Cortex of kidney (tissue), 1 donor: ENCODE measurements at places on chromosomes 5 and 9.

DNA sequence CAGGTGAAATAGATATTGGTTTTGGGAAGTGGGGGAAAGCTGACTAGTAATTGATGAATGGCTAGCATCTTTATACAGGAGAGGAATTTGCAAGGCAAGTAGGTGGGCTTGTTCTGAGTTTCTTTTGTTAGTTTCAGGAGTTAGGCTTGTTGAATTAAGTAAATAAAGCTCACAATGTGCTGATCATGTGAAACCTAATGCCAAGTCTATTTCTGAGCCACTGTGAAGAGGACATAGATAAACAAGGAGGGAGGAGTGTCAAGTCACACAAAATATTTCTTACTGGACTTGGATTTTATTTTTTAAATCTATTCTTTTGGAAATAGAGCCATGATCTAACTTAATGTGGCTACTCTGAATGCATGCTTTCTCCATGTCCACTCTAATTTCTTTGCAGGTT, 19.9 kb downstream of the GDA start:
- no peak for DNase-seq

- DNase-seq = no peak
Measured at GRCh38 chr9:70835323-70835722, 286.1 kb downstream of the TRPM3 start.

GRCh38 chr9:103700195-103700962, 393.7 kb upstream of the SMC2 start:
- no peak for DNase-seq

- DNase-seq = no peak
Measured at GRCh38 chr5:178991190-178992145, 3.7 kb downstream of the GRM6 start.

GRCh38 chr5:7844901-7845300, 6.0 kb downstream of the CFAP90 start:
- DNase-seq = no peak

DNA sequence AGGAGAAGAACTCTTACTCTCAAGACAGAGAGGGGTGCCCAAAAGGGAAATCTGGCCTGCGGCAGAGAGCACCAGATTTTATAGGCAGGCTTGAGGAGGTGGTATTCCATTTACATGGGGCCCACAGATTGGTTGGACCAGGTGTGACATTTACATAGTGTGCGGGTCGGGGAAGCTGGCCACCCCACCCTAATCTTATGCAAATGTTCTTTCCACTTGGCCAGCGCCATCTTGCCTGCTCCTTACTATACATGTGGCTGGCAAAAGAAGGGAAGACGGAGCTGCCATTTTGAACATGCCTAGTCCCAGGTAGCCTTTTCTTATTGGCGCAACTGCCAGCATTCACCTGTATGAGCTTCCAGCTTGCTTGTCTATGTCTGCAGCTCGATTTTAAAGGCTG, 34.8 kb downstream of the PLEKHG4B start:
- DNase-seq = no peak

DNA sequence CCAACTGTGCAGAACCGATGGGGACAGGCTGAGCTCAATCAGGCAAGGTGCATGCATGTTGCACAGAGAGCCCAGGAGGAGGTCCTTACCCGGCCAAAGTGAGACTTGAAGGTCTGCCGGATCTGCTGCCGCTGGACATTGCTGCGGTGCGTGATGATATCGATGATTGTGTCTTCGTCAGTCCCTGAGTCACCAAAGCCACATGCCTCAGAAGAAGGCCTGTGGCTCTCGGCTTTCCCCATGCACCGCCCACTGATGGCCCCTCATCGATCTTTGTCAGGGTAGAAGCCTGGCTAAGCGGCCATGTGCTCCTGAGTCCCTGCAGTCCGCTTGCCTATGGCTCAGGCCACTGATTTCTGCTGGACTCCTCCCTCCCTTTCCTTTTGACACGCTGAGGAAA, 34.8 kb downstream of the ANXA6 start:
- no peak for DNase-seq

- no peak for DNase-seq
Measured at GRCh38 chr5:103224118-103224893, 34.3 kb upstream of the MACIR start.

- DNase-seq = no peak
Measured at GRCh38 chr9:124008303-124008693, 3.3 kb upstream of the LHX2 start.

DNA sequence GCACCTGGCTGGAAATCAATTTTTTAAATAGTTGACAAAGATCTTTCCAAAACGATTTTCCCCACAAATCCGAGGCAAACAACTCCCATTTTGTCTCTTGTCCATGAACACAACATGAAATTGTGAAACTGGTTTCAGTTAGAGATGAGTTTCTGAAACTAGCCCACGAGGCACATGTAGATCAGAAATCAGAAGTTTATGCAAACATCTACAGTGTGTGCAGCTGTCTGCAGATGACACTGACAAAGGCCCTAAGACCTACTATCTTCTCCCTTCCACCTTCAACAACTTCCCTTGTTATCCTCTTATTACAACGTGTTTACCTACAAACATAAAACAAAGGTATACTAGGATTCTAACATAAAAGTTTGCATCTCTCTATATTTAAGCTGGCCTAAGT, 183.3 kb downstream of the DIRAS2 start:
- no peak for DNase-seq

GRCh38 chr5:146825033-146825432, 53.5 kb downstream of the PPP2R2B start:
- DNase-seq = no peak

DNA sequence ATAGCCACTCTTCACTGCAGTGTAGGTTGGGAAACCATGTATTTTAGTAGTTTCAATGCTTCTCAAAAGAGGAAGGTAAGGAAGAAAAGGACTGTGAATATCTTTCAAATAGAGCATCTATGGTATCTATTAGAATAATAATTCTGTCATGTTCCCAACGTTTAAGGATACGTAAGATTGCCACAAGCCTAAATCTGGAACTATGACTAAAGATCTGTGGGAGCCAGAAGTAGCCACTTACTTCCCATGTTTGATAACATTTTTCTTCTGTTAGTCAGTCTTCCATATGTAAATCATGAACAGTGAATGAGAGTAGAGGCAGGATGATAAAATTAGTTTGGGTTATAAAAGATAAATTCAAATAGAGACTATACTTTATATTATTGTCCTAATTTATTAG, 16.3 kb upstream of the MROH2B start:
- DNase-seq = no peak

GRCh38 chr5:172311026-172311425, 27.5 kb upstream of the UBTD2 start:
- no peak for DNase-seq

- no peak for DNase-seq
Measured at GRCh38 chr5:34915856-34916192, 313 bp downstream of the BRIX1 start.

DNA sequence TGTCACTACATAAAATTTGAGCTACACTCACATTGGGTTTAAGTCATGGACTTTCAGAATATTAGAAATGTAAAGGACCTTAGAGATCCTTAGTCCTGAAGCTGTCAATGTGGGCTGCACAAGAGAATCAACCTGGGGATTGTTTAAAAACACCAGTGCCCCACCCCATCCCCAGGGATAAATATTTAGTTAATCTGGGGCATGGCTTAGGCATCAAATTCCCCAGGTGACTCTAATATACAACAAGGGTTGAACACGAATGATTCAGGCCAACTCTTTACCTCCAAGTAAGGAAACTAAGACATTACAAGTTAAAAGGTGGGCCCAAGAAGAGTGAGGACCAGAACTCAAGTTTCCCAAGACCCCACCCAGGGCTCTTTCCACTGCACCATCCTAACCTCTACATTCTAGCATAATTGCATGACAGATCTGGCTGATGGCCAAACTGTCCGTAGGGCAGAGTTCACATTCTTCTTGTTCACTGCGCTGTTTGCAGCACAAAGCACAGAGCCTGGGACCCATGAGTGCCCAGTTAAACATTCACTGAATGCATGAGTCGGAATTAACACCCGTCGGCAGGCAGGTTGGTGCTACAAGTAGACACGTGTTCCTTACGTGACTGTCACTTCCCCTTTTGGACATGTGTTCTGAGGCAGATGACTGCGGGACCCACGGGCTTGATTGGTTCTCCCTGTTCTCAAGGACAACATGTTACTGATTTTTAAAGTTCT, 25.2 kb downstream of the CYFIP2 start:
- DNase-seq = no peak

GRCh38 chr5:92401492-92401891, 1018.4 kb upstream of the ARRDC3 start:
- DNase-seq = no peak

DNA sequence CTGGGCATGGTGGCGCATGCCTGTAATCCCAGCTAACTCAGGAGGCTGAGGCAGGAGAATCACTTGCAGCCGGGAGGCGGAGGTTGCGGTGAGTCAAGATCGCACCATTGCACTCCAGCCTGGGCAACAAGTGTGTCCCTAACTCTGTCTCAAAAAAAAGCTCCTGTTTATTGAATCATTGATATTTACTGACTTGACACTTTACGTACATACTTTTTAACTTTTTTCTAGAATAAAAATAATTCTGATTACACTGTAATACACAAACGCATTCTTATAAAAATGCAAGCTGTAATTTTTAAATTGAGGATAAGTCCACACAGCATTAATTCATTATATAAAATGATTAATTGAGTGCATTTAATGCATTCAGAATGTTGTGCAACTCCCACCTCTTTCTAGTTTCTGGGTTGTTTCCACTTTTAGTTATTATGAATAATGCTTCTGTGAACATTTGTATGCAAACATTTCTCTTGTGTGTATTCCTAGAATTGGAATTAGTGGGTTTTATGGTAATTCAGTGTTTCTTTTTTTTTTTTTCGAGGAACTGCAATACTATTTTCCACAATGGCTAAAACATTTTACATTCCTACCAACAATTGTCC, 15.7 kb downstream of the ERCC6L2 start:
- no peak for DNase-seq

- no peak for DNase-seq
Measured at GRCh38 chr9:72304538-72304937, 60.5 kb downstream of the ZFAND5 start.

DNA sequence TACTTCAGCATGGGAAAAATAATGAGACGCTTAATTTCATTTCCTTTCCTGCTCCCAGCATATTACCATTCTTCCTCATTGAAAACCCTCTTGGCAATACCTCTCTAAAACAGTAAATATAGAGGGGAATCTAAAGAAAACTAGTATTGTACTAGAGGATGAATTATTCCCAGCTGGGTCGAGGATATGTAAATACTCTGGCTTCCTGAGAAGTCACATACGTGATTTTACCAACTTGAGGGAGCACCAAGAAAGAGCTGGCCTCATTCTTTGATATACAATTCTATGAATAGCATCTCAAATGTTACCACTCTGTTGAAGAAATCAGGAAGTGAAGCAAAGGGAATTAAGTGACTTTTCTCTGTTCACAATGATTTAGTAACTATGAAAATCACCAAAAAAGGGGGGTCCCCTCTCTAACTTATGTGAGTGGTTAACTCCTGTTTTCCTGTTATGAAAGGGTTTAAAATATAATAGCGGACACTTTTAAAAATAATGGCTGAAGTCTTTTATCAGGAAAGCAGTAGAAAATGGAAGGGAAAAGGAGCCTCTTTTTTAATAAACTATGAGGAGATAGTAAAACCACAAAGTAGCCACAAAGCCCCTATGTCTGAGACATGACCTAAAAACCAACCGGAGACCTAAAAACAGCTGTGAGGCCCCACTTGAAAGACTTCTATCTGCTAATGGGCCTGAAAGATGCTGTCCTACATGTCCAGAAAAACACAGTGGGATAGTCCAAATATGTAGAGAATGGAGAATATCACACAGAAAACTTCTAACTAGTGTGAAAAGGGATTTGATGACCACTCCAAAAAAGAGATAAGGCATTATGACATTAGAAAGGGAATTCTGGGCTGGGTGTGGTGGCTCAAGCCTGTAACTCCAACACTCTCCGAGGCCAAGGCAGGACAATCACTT, 42.6 kb downstream of the LPAR1 start:
- no peak for DNase-seq

GRCh38 chr9:93318480-93318879, 133.0 kb upstream of the FAM120A start:
- no peak for DNase-seq

DNA sequence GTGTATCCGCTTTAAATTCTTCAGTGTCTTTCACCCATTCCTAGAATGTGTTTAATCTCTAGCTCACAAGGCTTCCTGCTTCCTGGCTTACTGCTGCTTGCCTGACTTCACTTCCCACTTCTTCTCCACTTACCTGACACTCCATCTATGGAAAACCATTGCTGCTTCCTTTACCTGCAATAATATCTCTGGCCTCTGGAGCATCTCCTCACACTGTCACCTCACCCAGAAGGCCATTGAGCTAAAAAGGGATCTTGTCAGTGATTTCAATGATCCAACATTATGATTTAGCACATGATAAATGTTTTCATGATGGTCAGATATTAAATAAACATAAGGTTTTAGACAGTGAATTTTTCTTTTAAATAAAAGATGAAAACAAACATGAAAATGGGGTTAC, 281.1 kb downstream of the MRPS30 start:
- no peak for DNase-seq

DNA sequence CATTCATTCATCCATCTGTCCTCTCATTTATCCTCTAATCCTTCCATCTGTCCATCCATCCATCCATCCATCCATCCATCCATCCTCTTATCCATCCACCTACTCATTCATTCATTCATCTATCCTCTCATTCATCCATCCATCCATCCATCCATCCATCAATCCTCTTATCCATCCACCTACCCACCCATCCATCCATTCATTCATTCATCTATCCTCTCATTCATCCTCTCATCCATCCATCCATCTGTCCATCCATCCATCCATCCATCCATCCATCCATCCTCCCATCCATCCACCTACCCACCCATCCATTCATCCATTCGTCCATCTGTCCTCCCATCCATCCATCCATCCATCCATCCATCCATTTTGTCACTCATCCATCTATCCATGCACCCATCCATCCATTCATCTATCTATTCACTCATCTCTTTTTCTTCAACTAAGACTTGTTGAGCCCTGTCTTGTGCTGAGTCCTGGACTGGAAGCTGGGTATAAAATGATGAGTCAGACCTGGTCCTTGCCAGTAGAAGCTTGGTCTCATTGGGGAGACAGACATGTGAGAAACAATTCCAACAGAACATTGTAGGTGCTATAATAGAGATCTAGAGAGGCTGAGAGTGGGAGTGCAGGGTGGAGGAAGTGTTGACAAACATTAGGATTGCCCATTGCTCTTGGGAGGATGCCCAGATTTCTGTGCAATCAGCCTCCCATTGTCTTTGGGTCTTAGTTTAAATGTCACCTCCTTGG, 55.0 kb upstream of the IER5L start:
- DNase-seq = no peak

- no peak for DNase-seq
Measured at GRCh38 chr5:154756009-154756867, 1.1 kb downstream of the LARP1 start.

DNA sequence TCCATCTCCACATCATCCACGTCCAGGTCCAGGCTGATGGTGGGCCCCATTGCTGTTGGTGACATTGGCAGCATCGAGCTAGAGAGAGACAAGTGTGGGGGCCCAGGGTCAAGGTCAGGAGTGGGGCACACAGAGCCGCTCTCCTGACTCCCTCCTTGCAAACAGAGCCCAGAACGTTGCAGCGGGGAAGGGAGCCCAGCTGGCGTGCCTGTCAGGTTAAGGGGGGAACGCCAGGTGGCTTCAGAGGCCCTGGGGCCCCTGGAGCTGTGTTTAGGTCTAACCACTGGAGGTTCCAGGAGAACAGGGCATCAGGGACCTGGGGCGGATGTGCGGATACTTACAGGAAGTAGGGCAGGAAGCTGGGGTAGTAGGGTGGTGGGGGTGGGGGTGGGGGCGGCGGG, 7.5 kb downstream of the RNF44 start:
- DNase-seq = no peak
